Dorsolateral prefrontal cortex (tissue), 122 donors: ENCODE measurements at places on chromosomes 7 and 10.

DNA sequence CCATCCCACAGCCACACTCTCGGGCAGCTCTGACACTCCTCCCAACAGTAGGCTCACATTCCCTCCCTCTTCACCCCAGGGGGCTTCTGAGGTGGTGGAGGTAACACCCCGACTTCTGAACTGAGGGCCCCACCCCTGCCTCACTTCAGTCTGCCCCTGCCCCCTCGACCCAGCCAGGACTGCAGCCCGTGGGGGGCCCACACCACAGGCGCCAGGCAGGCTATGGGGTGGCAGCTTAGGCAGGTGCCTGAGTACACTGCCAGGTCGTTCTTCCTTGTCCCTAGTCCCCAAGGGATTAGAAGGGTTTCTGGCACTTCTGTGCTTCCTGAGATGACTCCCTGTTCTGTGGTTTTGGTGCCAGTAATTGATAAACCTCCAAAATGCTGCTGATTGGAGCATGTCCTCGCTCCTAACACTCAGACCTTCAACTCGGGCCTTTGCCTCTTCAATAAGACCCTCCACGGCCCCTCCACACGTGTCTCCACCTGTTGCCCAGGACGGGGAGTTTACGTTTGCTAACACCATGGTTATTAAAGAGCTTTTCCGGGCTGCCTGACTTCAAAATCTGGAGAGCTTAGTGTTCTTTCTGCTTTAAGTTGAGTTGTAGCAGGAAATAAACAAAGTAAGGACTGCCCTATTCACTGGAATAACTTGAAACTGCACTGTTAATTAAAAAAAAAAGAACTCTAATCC, 23.8 kb upstream of the LARP4B start:
- DNase-seq: no peak

GRCh38 chr10:14382531-14382930, 51.8 kb upstream of the FRMD4A start:
- DNase-seq: no peak

- no peak for DNase-seq
Measured at GRCh38 chr7:47335557-47336471, 246.1 kb downstream of the TNS3 start.

DNA sequence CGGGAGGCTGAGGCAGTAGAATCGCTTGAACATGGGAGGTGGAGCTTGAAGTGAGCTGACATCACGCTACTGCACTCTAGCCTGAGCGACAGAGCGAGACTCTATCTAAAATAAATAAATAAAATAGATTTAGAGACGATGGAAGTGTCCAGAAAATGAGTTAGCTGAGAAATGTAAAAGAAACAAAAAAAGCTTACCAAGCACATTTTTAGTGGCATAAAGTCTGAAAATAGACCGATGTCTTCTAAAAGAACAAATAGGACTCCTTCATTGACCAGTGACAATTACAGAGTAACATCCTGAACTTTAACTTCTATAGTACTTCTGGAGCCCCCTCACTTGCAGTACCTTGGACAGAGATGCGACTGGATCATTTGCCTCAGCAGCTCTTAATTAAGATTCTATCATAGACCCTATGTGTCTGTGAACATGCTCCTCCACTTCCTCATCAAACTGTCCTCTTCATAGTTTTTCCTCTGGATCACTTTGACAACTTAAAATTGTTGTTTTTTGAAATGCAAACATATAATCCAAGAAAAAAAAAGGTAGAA, 25.2 kb upstream of the SRPK2 start:
- no peak for DNase-seq

DNA sequence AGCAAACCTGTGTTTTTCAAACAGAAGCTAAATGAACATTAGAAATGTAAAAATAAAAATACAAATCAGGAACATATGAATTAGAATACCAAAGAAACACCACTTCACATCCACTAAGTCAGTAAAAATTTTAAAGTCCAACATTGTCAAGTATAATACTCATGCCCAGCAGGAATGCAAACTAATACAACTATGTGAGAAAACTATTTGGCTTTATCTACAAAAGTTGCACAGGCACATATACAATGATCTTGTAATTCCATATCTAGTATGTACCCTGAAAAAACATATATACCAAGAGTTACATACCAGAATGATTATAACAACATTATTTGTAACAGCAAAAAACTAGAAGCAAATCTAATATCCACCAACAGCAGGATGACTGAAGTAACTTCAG, 91.1 kb downstream of the RNF32 start:
- DNase-seq: no peak

DNA sequence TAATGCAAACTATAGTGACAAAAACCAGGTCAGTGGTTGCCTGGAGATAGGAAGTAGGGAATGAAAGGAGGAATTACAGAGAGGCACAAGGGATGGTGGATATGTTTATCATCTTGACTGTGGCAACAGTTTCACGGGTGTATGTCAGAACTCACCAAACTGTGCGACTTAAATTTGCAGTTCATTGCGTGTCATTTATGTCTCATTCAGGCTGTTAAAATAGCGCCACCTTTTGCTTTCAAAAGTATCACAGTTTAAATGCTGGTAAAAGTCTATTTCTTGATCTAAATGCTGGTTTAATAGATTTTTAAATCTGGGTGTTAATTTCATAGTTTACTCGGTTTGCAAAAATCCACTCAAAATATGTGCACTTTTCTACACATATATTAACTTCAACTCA, 51.0 kb downstream of the PTTG1IP2 start:
- no peak for DNase-seq

- DNase-seq: no peak
Measured at GRCh38 chr7:27205325-27206280, 5.7 kb upstream of the HOXA13 start.
